Cortex of kidney (tissue), 1 donor: ENCODE measurements at places on chromosomes 3 and 15.

GRCh38 chr3:115040673-115041286, 106.3 kb downstream of the ZBTB20 start:
- DNase-seq = no peak

DNA sequence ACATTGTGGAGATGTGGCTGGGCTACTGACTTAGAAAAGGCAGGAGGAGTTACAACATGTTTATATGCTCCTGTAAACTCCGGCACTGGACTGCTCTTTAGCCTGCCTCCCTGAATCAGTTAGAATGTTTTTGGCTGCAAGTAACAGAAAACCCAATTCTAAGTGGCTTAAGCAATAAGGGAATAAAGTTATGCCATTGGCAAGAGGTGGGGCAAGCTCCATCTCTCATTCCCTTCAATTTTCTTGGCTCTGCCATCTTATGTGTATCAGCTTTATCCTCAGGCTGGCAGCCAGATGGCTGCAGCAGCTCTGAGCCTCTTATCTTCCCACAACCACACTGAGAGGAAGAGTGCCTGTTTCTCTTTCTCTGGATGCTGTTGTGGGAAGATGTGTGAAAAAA, 22.4 kb upstream of the MEIS2 start:
- DNase-seq = no peak

DNA sequence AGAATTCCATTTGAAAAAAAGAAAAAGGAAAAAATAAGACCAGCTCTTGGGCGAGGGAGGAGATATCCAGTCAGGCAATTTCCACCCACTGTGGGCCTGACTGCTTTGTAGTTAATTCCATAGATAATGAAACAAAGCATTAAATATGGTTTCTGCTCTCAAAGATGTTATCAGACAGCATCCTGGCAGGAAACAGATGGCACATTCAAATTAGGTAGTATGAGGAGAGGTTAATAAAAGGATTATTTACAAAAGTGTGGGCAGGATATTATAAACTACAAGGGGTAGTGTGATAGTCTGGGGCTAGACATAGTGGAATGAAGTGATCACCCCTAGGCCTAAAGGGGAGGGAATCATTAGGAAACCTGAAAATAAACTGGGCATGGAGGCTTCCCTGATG, 193.2 kb downstream of the CLSTN2 start:
- DNase-seq = no peak

DNA sequence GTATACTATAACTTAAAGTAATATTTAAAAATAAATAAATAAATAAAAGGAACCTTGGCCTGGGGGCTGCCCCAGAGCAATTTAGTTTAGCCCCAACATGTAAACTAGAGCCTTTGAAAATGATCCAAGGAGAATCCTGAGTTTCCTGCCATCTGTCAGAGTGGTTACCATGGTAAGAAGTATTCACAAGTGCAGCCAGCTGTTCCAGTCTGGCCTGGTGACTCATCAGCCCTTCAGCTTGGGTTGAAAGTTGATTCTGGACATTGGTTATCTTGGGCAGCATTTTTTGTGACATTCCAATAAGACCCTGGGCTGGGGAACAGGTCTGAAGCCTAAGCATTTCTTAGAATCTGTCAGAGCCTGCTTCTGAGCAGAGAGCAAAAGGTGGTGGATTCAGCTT, 72.7 kb upstream of the LRTM1 start:
- DNase-seq = no peak

- DNase-seq = no peak
These were observed 11.2 kb downstream of the CDCP1 start for GRCh38 chr3:45134758-45135521.

DNA sequence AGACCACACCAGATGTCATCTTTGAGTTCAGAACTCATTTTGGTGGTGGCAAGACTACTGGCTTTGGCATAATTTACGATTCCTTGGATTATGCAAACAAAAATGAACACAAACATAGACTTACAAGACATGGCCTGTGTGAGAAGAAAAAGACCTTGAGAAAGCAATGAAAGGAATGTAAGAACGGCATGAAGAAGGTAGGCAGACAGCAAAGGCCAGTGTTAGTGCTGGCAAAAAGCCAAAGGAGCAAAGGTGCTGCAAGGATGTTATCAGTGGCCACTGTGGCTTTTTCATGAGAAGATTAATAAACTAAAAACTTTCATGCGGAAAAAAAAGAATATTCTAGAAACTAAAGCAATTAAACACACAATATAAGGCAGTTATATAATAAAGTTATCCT, 21.9 kb downstream of the AAGAB start:
- DNase-seq = no peak

- DNase-seq = no peak
These were observed 14.1 kb downstream of the MESP2 start for GRCh38 chr15:89790206-89790605.

GRCh38 chr15:68699881-68700454, 120.7 kb downstream of the ANP32A start:
- no peak for DNase-seq
